CD4-positive, alpha-beta T cell treated with Interleukin-21 for 1 hour (primary cell): ENCODE measurements at places on chromosomes 1 and 21.

- peak; percentile 17 for DNase-seq
Measured at GRCh38 chr1:6294890-6295556, 34.1 kb upstream of the GPR153 start.

GRCh38 chr1:246367041-246367440, 140.0 kb downstream of the SMYD3 start:
- no peak for DNase-seq

DNA sequence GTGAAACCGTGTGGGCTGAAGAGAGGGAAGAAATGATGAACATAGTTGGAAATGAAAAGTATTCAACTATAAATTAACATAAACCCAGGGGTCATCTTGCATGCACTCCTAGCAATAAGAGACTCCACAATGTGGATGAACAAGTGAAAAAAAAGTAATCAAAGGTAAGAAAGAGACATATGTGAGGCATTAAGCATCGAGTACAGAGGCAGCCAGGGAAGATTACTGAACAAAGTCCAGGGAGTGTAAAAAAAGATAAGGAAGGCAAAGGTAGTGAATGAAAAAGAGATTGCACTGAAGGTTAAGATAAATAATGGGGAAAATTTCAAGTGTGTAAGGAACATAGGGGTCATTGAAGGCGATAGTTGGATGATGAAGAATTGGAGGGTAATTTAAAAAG, 330.8 kb upstream of the PROX1 start:
- no peak for DNase-seq

GRCh38 chr1:56068908-56069307, 510.5 kb downstream of the PLPP3 start:
- DNase-seq: no peak

DNA sequence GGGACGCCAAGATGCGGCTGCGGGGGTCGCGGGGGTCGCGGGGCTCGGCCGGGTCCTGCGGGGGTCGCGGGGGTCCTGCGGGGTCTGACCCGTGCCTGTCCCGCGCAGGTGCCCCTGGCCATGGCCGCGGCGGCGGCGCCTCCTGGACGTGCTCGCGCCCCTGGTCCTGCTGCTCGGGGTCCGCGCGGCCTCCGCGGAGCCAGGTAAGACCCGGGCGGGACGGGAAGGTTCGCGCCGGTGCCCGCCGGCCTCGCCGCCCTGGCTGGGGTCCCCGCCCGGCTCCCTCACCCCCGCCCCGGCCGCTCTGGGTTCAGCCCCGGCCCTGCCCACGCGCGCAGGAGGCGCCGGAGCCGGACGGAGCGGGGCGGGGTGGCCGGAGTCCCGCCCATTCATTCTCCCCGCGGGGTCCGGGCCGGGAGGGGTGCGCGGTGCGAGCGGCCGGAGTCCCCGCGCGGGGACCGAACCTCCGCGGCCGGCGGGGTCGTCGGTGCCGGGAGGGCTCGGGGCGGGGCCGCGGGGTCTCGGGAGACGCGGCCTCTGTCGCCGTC, 380 bp downstream of the COL18A1 start:
- DNase-seq: no peak

GRCh38 chr1:165645654-165646366, 14.8 kb downstream of the MGST3 start:
- peak; percentile 34 for DNase-seq

DNA sequence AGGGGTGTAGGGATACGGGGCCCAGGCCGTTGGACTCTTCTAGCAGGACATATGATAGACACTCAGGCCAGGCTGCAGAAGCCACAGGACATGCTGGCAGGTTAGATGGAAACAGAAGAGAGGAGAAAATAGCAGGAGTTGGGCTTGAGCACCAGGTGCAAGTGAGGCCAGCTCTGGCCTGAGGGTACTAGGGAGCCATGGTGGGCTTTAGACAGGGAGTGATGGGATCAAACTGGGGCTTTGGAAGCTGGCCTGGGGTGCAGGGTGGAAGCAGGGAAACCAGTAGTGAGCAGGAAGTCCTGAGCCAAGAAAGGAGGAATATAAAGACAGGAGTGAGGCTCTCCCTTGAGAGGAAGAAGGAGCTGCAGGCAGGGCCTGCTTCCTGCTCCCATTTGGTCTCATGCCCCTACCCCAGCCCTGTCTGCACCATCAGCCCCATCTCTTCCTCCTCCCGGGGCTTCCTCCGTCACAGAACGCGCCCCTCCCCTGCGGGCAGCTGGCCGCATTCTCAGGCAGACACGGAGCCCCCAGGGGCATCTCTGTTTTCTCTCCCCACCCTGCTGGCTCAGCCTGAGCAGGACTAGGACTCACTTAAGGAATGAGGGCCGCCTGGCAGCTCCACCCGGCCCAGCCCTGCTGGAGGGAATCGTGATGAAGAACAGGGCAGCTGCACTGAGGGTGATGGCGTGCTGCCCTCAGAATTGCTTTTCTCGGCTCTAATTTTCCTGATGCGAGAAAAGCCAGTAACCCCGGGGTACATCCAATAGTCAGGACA, 165.5 kb upstream of the TMEM51 start:
- no peak for DNase-seq

GRCh38 chr1:246639732-246640131, 73.5 kb downstream of the CNST start:
- DNase-seq: no peak

- no peak for DNase-seq
Measured at GRCh38 chr1:43653339-43653738, 3.4 kb downstream of the KDM4A start.

GRCh38 chr1:48216313-48216712, 6.2 kb upstream of the SLC5A9 start:
- no peak for DNase-seq

DNA sequence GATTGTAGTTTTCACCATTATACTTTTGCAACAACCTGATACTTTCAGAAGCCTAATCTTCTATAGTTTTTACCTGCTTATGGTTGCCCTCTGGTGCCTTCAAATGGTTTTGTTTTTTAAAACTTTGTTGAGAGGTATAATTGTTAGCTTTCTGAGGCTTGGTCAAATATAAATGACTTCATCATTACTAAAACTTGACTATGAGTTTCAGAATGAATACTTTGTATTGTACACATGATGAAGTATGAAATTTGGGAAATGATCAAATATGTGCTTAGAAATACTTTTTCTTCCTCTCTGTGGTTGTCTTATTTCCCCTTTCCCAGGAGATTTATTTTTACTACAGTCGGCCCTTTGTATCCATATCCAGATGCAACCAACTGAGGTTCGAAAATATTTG, 151.8 kb upstream of the B3GALT2 start:
- DNase-seq: peak; percentile 4
